ENCODE measurements at places on chromosomes 11 and 22.

DNA sequence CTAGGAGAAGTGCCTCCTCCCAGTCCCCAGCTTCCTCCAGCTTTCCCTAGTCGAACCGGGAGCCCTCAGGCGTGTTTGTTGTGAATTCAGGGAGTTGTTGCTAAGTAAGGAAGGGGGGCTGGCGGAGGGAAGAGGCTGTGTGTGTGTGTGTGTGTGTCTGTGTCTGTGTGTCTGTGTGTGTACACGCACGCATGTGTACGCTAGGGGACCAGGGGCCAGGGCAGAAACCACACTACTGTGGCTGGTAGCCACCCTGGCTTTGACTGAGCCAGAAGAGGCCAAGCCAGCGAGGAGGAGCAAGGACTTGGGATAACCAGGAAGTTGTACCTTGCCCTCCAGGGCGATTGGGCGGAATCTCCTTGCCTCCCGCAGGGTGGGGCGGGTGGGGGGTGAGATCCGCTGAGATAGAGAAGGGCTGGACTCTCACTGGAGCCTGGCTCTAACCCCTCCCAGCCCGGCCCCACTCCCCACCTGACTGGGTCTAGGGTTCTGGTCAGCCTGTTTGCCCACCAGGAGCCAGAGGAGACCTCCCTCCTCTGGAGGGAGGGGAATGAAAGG, 7.5 kb downstream of the BCL9L start:
- no peak for DNase-seq

- DNase-seq, result no peak
Measured at GRCh38 chr11:27367881-27368280, 4.9 kb upstream of the CCDC34 start.

DNA sequence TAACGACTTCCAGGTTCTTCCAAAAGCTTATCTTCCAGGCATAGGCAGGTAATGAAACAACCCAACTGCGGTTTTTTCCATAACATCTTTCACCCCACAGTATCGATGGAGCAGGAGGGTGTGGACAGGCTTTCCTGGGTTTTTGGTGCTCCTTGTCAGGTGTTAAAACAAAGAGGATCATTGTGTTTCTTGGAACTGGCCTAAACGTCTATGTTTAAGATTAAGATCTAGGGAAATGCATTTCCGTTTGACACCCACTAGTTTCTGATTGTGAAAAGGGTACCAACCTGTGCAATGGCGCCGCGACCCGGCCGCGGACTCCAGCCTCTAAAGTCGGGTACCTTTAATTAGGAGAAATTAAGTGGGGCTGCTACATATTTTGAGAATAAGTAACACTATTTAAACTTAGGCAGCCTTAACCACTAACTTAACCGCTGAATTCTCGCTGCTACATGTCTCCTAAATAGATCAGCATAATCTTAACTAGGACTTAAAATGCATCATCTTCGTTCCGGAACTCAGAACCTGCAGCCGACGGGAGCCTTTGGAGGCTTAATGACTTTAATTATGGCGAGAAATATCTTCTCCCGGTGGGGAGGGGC, 31.5 kb downstream of the C22orf31 start:
- no peak for DNase-seq

- DNase-seq, result no peak
Measured at GRCh38 chr11:130441719-130442118, 6.7 kb upstream of the ADAMTS15 start.

DNA sequence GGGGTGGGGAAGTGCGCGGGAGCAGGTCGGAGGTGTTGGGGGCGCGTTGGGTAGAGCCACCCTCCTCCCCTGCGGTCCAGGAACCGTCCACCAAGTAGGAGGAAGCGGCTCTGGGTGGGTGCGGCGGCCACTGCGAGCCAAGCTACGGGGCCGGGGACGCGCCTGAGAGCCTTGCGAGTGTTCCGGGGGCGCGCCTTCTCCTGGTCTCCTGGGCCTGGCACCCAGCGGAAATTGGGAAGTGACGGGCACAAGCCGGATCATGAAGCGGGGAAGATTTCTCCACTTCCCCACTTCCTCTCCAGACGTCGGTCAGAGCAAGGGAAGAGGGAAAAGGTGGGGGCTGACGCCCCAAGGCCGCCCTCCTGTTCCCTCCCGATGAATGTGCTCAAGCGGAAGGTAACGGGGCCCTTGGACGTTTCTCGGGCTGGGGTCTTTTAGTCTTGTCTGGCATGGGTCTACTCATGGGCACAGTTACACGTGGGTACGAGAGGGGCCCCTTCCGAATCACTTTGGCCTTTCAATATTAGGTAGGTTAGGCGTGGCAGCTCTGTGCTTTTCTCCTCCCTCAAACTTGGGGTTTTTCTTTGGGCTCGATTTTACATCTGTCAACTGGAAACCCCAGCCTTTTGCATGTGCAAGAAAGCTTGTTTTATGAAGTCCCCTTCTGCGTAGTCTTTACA, 865 bp downstream of the RBM14 start:
- no peak for DNase-seq

GRCh38 chr22:48267681-48268080, 1505.2 kb downstream of the TBC1D22A start:
- DNase-seq, result no peak

DNA sequence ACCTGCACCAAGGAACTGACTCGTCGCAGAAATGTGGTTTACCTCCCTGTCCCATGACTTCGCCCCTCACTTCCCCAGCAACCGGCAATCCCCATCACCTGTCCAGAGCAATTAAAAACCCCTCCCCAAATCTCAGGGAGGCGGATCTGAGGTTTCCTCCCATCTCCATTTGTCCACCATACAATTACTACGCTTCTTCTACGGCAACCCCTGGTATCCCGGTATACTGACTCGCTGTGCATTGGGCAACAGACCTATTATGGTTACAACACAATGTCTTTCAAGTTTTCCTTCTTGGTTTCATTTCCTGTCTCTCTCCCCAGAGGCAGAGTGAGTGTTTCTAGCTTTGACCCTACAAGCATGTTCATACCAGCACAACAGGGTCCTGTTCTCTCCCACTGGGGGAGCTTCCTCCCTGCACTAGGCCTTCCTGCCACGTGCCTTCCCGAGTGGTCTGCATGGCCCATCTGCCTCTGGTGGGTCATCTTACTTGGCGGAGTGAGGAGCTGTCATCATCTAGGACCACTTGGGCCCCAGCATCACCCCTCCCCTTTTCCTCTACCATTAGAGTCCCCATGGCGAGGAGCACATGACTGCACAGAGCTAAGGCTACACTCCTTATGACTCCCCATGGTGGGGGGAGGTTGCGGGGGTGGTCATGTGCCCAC, 30.3 kb upstream of the NAP1L4 start:
- peak; percentile 71 for DNase-seq

DNA sequence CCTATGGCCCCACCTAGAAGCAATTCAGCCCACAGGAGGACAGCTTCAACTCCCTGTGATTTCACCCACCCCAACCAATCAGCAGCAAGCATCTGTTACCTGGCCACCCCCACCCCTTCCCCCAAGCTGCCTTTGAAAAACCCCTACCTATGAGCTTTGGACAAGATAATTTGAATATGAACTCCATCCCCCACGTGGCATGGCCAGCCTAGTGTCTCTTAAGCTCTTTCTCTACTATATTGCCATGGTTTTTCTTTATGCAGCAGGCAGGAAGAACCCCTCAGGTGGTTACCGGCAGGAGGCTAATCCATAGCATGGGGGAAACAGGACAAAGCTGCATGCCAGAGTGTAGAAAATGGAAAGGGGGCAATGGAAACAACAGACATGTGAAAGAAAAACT, 29.0 kb downstream of the CTSC start:
- DNase-seq, result no peak

GRCh38 chr11:119681361-119681910, 47.6 kb downstream of the NECTIN1 start:
- DNase-seq, result no peak

DNA sequence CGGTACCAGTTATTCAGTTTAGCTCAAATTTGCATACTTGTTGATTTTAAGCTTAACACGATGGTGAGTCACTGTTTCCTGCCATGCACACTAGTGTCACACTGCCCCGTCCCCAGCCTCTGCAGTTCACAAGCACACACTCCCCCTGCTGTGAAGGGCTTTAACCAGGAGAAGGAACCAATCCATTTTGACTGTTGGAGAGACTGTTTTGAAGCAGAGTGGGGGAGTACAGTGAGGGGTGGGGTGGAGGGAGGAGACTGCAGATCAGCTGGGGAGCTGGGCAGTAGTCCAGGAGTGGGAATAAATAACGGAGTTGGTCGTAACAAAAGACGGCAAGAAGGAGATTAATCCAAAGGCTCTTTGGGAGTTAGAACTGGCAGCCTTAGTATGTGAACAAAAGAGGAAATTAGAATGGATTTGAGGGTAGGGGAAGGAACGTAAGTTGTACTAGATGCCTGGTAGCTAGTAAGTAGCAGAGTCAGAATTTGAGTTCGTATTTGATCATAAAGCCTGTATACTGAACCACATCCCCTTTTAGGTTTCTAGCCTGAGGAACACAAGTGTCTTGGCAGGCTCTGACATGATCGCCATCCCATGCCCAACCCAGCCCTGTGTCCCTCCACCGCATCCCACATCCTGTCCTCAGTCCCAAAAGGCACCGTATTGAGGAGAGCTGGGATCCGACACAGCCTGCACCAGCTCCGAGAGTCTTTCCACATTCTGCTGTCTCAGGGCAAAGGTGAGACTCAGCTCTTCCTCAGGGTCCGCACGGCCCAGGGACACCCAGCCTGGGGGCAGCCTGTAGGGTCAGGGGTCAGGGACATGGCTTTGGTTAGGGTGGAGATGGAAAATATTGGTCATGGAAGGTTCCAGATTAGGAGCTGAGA, 862 bp downstream of the TPP1 start:
- peak; percentile 67 for DNase-seq

- DNase-seq, result no peak
Measured at GRCh38 chr22:29028468-29028867, 33.2 kb downstream of the C22orf31 start.

GRCh38 chr22:35620624-35621251, 3.6 kb upstream of the MB start:
- no peak for DNase-seq

- DNase-seq, result no peak
Measured at GRCh38 chr11:69151836-69152235, 3.9 kb upstream of the SMIM38 start.

DNA sequence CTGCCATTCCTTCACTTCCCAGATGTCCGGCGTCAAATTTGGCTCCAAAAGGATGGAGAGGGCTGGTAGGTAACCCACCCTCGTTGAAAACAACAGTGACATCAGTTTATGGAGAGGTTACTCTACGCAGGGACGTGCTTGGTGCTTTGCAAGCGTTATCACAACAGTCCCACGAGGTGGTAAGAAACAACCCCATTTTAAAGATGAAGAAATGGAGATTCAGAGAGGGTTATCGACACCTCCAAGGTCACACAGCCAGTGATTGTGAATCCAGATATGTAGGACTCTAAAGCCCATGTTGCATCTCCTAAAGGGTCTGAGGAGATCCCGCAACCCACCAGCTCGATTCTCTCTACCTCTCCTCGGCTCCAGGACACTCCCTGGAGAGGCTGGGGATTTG, 773 bp downstream of the MIAT start:
- DNase-seq, result no peak

DNA sequence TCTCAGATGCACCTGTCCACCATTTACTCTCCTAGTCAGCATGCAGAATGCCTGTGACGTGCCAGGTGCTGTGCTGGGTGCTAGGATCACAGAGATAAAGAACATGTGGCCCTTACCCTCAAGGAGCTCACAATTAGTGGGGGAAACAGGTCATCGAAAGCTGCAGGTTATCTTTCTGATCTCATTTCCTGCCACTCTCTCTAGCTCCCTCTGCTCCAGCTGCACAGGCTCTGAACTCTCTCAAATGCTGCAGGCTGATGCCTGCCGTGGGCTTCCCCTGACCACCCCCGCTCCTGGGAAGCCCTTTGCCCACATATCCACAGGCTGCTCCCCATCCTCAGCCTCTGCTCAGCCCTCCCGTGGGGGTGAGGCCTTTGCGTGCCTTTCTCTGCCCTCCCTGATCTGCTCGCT, 29.6 kb downstream of the SHANK3 start:
- no peak for DNase-seq

GRCh38 chr11:2549876-2550605, 105.2 kb downstream of the KCNQ1 start:
- no peak for DNase-seq

GRCh38 chr11:97641988-97642387, 1252.2 kb downstream of the JRKL start:
- DNase-seq, result no peak

- no peak for DNase-seq
Measured at GRCh38 chr22:31929167-31929930, 15.0 kb upstream of the YWHAH start.

DNA sequence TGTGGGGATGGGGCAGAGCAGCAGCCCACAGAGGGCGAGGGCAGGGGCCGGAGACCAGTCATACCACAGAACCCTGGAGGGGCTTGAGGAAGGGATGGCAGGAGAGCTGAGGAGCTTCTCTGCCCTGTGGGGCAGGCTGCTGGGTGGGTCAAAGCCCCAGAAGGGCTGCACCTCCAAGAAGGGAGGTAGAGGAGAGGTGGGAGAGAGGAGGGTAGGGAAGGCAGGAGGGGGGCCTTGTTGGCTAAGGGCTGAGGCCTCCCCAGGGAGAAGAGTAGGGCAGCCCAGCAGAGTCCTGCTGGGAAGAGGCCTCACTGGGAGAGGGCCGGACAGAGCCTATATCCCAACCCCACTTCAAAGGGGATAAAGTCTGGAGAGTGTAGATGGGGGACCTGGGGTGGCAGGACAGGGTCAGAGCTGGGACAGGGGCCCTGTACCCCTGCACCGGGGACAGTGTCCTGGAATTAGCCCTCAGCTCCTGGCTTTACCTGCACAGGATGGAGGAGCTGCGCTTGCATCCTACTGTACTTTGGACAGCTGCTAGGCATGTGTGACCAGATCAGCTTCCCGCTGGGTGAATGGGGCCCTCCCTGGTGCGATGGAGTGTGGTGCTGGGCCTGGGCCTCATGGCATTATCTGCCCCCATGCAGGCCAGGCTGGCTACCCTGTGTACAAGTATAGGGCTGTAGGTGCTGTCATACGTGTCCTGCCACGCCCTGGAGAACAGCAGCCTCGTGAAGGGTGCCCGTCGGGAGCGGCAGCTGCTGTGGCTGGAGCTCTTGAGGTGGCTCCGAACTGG, 7.3 kb downstream of the DGCR6L start:
- DNase-seq, result no peak

DNA sequence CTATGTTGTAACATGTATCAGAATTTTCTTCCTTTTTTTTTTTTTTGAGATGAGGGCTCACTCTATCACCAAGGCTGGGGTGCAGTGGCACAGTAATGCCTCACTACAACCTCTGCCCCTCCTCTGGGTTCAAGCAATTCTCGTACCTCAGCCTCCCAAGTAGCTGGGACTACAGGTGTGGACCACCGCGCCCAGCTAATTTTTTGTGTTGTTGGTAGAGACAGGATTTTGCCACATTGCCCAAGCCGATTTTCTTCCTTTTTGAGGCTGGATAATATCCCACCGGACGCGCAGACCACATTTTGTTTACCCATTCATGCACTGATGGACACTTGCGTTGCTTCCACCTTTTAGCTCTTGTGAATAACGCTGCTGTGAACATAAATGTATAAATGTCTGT, 97.0 kb downstream of the BRD1 start:
- no peak for DNase-seq

GRCh38 chr11:3984896-3985295, 109.7 kb upstream of the RRM1 start:
- no peak for DNase-seq

DNA sequence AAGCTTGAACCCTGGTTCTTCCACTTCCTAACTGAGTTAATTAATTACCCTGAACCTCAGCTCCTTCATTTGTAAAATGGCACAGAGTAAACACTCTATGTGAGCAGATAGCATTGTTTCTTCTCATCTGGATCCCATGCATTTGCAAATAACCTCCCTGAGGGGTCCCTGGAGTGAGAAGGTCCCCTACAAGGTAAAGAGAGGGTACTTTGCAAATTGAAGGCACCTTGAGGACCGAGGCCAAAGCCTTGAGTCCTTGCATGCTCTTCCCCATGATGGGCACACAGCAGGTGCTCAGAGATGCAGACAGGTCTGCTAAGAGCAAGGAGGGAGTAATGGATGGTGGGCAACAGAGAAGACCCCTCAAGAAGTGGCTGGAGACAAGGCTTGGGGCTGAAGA, 33.2 kb downstream of the OTOG start:
- no peak for DNase-seq
